ENCODE measurements at places on chromosomes 2 and 18.

DNA sequence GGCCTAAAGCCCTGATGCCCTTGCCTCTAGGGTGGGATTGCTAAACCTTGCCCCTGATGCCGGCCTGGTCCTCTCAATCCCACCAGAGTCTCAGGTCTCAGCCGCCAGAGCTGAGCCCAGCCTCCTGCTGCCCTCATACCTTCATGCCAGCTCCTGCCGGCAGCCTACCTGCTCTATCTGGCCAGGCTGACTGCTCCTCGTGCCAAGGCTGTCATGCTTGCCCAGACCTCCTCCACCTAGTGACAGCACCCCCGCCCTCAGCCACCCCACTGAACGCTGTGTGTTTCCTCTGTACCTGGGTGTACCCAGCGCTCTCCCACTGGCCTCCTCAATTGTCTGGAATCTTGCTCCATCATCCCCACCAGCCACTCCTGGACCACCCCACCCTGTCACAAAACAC is 120.1 kb downstream of the CACNB4 start:
- no peak for DNase-seq

DNA sequence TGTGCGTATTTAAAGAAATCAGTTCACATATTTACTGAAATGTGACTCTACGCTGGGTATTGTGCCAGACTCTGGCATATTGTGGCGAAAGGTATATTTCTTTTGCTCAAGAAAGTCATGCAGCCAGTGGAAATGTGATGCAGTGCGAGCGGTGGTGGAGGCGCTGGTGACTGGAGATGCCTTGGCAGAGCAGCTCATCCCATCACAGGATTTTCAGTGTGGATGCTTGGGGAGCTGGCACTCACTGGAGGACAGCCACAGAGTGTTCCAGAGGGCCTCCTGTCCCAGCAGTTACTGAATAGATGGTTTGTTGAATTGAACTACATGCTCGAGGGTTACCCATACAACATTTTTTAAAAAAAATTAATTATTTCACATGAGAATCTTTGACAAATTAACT is 117.6 kb downstream of the ZNF407 start:
- no peak for DNase-seq

DNA sequence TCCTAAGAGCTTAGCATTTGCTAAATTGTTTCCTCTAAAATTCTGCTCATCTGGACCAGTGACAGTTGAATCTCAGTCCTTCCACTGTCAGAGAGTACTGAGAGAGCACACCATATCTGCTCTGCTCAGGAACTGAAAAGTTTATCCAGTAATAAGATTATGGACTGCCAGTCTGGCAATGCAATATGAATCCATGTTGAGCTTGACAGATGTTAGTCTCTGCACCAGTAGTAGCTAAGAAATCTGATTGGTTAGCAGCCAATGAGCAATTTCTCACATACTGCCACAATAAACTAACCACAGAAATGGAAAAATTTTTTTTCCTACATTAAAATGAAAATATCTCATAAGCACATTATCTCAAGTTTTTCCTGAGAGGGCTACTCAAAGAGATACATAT is 2.3 kb downstream of the PRKD3 start:
- DNase-seq: no peak

GRCh38 chr2:45178854-45179253 is 169.6 kb upstream of the SIX2 start:
- DNase-seq: no peak

- DNase-seq: no peak
Measured at GRCh38 chr2:63698786-63699548, 110.2 kb downstream of the MDH1 start.

- DNase-seq: no peak
Measured at GRCh38 chr2:127055786-127056076, 51.2 kb downstream of the BIN1 start.

- DNase-seq: no peak
Measured at GRCh38 chr18:42707080-42707479, 408.4 kb downstream of the RIT2 start.

DNA sequence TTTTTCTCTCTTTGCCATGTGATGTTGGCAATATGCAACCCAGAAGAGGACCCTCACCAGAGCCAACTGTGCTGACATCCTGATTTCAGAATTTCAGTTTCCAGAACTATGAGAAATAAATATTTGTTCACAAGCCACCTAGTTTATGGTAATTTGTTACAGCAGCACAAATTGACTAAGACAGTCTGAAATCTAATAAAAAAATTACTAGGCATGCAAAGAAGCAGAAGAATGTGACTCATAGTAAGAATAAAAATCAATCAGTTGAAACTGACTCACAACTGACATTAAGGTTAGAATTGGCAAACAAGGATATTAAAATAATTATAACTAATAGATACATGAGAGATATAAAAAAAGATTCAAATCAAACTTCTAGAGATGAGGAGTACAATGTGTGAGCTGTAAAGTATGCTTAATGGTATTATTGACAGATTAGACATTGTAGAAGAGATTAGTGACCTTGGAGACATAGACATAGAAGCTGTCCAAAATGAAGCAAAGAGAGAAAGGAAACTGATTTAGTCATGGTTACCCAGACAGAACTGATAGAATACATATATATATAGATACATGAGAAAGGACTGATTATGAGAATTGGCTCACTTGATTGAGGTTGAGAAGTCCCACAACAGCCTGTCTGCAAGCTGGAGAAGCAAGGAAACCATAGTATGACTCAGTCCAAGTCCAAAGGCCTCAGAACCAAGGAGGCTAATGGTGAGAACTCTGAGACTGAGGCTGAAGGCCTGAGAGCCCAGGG is 27.8 kb upstream of the TTC39C start:
- no peak for DNase-seq

DNA sequence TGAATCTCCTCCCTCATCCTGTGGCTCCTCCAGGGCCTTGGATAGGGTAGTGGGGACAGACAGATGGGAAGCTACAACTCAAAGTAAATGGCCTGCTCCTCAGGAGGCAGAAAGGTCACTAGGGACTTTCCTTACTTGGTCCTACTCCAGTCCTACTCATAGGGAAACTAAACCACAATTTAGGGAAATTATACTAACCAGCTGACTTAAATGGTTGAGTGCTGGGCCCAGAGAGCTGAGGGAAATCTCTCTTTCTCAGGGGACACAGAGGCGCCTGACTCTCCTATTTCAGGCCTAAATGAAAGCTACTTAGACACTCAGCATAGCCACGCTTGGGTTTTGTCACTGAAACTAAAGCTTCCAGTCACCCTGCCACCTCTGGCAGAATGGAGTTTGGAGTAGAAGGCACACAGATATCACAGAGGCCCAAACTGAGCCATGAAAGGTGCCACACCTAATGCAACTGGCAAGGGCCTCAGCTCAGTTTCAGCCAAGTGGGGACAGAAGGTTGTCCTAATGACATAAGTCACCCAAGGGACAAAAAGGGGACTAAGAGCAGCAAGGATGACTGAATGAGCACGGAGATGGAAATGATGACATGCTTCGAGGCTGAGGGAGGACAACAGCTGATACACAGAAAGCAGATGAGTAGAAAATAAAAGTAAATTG is 24.0 kb downstream of the CERKL start:
- no peak for DNase-seq

GRCh38 chr2:20015482-20016083 is 3.1 kb upstream of the MATN3 start:
- DNase-seq: no peak

GRCh38 chr2:217283460-217283859 is 423.6 kb upstream of the TNP1 start:
- no peak for DNase-seq

- no peak for DNase-seq
Measured at GRCh38 chr2:68653034-68653433, 9.7 kb downstream of the PROKR1 start.

DNA sequence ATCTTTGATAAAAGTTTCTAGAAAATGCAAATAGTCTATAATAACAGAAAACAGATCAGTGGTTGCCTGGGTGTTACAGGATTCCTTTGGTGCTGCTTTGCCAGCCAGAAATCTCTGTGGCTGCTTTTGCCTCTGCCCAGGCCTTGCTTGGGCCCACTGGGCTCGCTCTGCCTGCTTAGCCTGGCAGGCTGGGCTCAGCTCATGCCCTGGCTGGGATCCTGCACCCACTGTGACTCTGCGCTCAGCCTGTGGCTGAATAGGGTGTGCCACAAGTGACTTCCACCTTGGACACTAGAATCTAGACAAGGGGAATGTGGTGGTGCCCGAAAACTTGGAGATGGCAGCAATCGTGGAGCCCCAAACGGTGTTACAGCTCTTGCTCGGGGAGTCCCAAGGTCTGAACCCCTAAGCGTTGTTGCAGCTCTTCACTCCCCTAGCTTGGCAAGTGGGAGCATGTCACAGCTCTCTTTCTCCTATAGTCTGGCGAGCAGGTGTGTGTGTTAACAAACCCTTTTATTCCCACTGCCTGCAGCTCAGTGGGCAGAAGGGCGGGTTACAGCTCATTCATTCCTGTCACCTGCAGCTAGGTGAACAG is 50.9 kb downstream of the FBXO48 start:
- no peak for DNase-seq

GRCh38 chr2:120444691-120445240 is 98.8 kb downstream of the INHBB start:
- no peak for DNase-seq

- DNase-seq: no peak
Measured at GRCh38 chr2:54432251-54433015, 23.7 kb upstream of the SPTBN1 start.

GRCh38 chr18:23631746-23632145 is 31.0 kb downstream of the ANKRD29 start:
- DNase-seq: no peak
